Stimulated activated CD4-positive, alpha-beta T cell treated with anti-CD3 and anti-CD28 coated beads, Interleukin-15, amount 100 ng/mL, for 48 hours (primary cell): ENCODE measurements at places on chromosomes 3 and 15.

DNA sequence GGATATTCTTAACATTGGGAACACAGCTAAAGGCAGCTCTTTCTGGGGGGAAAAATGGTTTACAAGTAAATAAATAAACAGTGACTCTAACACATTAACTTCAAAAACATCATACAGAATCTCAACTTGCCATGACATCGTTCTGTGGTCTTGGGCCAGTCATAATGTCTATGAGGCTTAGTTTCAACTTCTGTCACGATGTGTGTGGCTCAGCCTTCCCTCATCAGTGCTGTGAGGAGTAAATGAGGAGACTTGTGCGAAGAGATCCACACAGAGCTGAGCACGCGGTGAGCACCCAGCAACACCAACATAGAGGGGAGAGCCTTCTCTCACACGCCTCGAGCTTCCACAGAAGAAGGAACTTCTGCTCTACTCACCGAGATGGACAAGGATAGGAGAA is 49.0 kb downstream of the DZIP1L start:
- peak; percentile 35 for DNase-seq

- DNase-seq, result peak; percentile 92
These were observed at the start of gene RBM6 for GRCh38 chr3:49939858-49940666. Gene RBM6 (plus strand): TSS chr3:49940150. CDS start chr3:49962642, 22,492 bp downstream.

GRCh38 chr15:52424856-52425431 is 103.7 kb downstream of the MYO5A start:
- DNase-seq, result no peak

GRCh38 chr3:162492446-162493081 is 996.0 kb downstream of the OTOL1 start:
- DNase-seq, result no peak

GRCh38 chr3:63043631-63044030 is 168.4 kb upstream of the CADPS start:
- DNase-seq, result no peak

DNA sequence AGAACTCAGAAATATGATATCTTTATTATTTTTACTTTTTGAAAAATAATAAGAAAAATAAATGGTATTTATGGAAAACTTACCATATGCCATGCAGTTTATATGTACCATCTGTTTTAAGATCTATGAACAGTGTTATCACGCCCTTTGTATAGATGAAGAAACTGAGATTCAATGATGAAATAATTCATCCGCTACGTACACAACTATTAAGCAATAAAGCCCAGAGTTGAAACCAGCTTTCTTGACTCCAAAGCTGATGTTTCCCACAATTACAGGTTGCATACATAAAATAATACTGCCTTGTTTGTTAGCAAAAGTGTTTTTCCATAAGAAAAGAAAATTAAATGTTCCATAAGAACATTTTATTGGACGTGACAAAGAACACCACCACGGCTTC is 67.2 kb upstream of the BCL6 start:
- DNase-seq, result no peak

GRCh38 chr15:51585986-51586385 is 36.6 kb downstream of the DMXL2 start:
- DNase-seq, result no peak

DNA sequence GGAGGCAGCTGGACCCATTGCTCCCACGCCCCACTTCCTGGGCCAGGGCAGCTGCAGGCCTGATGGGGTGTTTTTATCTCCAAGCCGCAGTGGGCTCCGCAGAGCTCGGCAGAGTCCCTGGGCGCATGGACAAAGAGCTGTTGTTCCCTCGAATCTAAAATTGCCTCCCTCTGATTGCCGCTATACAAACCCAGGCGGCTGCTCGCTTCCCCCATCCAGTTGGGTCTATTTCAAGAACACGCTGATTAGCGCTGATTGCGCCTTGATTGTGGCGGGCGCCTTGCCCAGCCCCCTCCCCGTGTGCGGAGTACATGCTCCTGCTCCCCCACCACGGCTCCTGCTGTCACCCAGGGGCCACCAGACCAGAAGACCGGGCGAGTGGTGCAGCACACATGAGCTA is 43.4 kb upstream of the SLC6A1 start:
- DNase-seq, result no peak

- no peak for DNase-seq
These were observed 1.6 kb downstream of the CALML4 start for GRCh38 chr15:68203486-68203885.

DNA sequence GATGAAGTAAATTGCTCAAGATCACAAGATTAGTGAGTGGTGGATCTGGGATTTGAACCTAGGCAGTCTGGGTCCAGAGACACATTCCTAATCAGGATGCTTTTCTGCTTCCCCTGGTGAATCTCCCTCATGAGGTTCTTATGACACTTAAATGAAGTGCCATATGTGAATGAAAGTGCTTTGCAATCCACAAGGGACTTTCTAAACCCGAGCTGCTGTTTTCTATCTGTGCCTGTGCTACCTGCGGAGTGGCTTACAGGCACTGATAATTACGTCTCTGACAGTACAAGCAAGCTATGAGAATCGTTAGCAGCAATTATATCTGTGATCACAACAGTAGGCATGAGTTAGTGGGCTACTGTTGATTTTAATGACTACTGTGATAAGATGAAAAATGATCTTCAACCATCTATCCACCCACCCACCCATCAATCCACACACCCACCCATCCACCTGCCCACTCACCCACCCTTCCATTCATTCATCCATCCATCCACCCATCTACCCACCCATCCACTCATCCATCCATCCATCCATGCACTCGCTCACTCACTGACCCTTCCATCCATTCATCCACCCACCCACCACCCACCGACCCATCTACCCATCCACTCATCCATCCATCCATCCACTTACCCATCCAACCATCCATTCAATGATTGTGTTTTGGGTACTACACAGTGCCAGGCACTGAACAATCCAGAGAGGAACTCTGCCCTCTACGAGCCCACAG is 51.8 kb downstream of the ATP2B2 start:
- no peak for DNase-seq

DNA sequence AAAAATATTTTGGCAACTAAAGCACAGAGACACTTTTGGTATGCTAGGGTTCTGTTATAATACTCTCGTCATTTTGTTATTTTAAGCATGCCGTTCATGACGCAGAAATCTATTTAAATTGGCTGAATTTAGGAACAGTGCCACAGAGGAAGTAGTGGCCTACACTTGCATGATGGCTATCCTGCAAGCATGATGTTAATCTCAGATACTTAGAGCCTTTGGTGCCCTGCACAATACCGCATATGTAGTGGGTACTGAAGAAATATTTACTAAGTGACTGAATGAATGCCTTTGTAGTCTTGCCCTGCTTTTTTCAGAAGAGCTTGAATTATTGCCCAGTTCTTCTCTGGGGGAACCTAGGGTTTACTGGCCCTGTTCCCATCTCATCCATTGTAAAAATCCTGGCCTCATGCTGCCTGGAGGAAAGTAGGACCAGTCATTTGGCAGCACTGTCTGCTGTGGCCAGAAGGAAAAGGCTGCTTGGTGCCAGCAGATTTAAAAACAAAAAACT is 79.0 kb downstream of the SERPINI1 start:
- no peak for DNase-seq

GRCh38 chr3:11661052-11661656 is 17.4 kb upstream of the VGLL4 start:
- DNase-seq, result no peak

GRCh38 chr15:70526974-70527325 is 236.4 kb downstream of the UACA start:
- no peak for DNase-seq

- DNase-seq, result no peak
These were observed 355.3 kb upstream of the NR2F2 start for GRCh38 chr15:95975212-95975611.

DNA sequence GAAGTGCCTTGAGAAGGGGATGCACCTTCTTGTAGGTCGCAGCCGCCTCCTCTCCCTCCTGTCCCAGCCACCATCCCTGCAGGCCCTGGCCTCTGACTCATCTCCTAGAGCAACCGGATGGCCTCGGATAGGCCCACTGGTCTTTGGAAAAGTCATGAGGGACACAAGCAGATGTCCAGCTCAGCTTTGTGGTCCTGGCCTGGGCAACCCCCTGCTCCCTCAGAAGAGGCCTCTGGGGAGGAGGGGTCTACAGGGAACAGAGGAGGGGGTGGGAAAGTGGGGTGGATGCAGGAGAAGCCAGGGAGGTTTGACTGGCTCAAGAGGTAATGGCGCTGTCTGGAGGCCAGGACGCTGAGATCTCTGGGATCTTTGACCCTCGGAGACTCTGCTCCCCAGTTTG is 259.2 kb upstream of the TLE3 start:
- DNase-seq, result no peak

GRCh38 chr3:100103558-100104441 is 10.5 kb downstream of the FILIP1L start:
- DNase-seq, result no peak

GRCh38 chr3:49609314-49609713 is 55.0 kb downstream of the BSN start:
- no peak for DNase-seq

DNA sequence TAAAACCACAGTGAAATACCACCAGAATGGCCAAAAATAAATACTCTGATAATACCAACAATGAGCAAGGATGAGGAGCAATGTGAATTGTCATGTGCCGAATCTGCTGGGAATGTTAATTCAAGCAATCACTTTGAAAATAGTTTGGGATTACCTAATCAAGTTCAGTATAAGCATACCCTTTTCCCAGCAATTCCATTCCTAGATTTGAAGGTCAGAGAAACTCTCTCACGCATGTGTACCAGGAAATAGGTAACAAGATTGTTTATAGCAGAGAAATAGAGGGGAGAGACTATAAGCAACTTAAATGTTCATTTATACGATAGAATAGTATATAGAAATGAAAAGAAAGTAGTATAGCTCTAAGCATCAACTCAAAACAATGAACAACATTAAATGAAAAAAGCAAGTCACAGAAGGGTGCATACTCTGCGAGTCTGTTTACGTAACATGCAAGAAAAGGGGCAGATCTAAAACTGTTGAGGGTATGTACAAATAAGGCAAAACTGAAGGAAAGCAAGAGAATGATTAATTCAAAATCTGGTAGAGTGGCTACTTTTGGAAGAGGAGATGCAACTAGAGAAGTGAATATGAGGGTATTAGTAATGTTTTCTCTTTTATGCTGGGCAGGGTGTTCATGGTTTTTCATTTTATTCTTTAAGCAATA is 27.4 kb downstream of the TMOD3 start:
- DNase-seq, result no peak

DNA sequence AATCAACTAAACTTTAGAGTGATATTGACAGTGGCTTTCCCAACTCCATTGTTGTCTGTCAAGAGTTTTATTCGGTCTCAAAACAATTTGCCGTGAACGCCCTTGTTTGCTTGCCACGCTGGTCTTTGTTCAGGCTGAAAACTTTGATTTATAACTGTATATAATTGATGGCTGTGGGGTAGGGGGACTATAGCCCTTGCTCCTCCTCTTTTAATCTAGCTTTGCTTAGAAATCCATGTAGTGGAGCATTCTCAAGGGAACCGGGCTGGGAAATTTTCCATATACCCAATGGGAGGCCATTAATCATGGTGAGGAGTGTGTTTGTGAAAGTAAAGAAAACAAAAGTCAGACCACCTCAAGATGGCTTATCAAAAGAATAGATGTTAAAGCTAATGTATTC is 339.8 kb upstream of the RARB start:
- no peak for DNase-seq

GRCh38 chr15:89633585-89633984 is 21.7 kb downstream of the KIF7 start:
- DNase-seq, result no peak

DNA sequence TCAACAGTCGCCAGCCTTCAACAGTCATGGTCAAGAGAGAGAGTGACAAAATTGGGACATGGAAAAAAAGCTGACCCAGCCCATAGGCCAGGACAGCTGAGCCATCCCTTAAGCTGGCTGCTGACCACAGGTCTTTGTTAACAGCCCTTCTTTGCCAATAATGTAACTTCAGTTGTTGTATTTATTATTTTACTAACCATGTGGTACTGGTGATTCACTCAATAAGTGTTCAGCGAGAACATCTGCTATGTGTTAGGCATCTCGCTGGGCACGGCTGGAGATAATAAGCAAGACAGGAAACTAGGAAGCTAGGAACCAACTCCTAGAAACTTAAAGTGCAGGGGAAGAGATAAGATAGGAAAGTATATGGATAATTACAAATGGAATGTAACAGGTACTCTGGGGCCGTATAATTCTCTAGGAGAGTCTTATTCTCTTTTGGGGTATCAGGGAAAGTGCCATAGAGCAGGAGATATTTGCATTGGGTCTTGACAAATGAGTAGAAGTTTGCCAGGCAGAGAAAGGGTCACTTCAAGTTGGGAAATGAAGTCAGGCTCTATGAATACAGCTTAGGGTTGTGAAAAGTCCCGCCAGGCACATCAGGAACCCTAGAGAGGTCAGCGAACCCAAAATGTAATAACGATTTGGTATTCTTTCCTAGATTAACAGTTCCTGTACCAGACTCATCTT is 84.0 kb upstream of the TRA2B start:
- no peak for DNase-seq

DNA sequence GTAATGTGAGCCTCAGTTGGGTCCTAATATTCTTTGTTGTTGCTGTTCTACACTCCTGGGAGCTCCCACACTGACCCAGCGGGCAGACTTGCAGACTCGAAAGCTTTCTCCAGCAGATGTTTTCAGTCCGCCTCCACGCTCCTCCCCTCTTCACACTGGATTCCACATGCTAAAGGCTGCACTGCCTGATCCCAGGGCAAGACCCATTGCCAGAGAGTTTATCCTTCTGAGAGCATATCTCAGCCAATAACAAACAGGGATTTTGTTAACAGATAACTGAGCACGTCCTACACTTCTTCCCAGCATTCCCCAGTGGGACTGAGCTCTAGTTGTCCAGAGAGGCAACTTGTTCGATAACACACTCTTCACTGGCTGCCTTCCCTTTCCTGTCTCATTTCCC is 8.0 kb upstream of the COL6A6 start:
- no peak for DNase-seq

- DNase-seq, result no peak
These were observed 177.0 kb downstream of the ERC2 start for GRCh38 chr3:56291244-56291680.

DNA sequence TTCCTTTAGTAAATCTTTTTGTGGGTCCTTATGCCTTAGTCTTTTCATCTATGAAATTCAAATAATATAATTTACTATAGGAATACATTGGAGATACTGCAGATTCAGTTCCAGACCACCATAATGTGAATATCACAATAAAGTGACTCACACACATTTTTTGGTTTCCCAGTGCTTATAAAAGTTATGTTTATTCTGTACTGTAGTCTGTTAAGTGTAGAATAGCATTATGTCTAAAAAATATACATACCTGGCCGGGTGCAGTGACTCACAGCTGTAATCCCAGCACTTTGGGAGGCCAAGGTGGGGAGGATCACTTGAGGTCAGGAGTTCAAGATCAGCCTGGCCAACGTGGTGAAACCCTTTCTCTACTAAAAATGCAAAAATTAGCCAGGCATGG is 53.9 kb upstream of the PAQR5 start:
- DNase-seq, result no peak

DNA sequence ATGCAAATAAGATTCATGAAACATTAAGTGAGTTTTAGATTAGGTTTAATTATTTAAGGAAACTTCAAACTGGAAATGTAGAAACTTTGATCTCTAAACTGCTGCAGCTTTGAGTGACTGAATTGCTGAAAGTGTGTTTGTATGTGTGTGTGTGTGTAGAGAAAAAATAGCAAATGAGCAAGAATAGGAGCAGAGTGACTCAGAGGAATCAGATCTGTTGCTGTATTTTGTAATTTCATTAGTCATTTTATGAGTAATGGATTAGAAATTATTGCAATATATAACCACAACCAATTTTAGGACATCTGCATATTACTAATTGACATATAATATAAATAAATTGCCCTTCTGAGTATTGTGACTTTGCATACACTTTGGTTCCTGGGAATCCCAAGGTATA is 52.8 kb upstream of the SLC9A9 start:
- DNase-seq, result no peak

GRCh38 chr15:42048821-42049200 is 28.0 kb upstream of the PLA2G4E start:
- no peak for DNase-seq
